NK-92 treated with Interleukin-12 subunit alpha and Interleukin-12 subunit beta, amount 100 ng/mL, for 24 hours (cell line): ENCODE measurements at places on chromosomes 3 and 15.

DNA sequence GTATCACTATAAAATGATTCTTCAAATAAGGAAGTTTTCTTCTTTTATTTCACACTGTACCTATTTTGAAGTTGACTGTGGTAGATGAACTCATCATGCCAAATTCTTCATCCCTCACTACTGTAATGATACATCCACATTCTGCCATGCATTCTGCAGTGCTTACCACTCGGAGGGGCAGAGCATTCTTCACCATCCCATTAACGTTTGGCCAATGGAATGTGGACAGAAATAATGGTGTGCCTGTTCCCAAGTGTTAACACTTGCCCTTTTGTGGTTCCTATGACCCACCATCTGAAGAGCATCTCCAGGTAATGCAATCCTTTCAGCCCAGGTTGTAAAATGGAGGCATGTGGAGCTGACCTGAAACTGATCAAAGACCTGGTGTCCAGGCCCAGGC is 18.6 kb downstream of the GOLIM4 start:
- no peak for DNase-seq

DNA sequence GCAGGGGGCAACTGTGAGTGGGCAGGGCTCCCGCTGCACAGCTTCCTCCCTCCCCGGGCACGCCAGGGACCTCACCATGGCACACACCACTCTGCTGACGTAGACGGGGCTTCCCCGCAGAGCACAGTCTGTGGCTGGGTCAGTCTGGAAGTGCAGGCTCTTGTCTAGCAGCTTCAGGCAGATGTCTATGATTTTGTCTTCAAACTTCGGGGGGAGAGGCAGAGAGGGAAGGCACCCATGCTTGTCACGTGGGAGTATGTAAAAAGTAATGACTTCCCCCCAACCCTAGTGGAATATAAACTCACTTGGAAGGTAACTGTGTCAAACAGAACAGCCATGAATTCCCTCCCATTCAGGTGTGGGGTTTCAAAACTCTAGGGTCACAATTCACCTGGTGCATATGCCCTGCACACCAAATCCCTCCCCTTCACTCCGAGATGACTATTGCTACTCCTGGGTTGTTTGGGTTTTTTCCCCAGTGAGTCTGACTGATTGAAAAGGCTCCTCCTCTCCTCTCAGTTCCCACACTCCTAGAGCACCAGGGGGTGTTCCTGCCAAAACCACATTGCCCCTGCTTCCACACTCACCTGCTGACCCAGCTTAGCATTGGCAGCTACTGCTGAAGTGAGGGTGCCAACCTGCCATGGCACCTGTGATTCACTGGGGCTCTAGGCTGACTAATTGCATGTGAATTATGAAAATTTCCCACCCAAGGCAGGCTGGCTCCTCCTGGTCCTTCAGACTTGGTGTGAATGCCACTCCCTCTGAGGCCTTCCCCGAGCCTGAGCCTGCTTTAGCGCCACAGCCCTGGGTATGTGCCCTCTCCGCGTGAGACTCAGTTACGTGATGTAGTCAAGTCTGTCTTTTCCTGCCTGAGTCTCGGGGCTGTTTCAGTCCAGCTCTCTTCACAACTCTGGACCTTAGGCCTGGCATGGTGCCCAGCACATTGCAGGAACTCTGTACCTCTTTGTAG is 13.0 kb downstream of the TGM5 start:
- DNase-seq, result no peak

DNA sequence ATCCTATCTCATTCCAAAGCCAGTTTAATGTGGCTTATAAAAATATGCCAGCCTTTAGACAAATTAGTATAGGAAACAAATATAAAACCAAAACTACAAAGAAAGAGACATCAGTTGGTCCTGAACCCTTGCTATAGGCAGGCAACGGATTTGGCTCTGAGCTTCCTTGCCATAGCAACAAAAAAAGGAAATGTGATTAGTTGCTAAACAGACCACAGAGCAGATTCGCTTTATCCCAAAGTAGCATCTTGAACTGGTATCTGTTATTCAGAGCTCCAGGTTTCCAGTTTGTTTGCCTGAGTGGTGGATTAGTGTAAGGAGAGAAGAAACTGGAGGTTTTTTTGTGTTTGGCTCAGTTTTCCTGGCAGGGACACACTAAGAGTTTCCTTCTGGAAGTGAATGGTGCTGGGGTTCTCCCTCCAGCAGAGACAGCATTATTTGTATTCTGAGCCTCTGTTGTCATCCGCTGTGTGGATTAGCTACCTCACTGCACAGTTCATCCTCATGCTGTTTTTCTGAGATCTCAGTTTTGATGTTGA is 44.1 kb downstream of the CHST2 start:
- no peak for DNase-seq

GRCh38 chr3:17742102-17742879 is at the start of gene TBC1D5:
Gene TBC1D5 (minus strand): TSS chr3:17742631. CDS start chr3:17508570, 234,061 bp downstream.
- DNase-seq, result peak; percentile 90

DNA sequence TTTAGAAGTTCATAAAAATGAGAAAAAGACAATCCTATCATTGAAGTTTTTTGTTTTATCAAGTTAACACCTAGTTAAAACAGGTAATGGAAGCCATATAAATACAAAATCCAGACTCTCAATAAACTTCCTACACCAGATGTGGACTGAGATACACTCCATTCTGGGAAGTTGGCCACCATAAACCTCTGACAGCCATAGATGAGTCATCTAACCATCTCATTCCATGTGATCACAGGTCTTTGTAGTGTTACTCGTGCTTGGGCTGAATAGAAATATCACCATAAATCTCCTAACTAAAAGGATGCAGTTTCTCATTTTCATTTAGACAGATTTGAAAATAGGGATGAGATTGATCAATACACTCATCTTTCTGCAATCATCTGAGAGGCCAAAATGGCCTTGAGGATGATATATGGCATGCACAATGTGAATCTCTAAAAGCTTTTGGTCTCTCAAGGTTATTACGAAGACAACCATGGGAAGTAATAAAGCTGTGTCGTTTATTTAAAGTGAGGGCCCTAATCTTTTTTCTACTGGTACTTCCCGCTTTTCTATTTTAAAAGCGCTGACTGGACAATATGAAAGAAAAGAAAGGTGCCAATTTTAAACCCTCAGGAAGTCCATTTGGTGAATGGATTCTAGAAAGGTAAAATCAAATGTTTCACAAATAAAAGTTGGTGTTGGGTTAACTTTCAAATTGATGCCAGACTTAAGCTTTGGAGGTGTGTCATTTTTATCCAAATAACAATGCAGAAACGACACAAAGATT is 155.5 kb downstream of the POLR2M start:
- DNase-seq, result no peak

DNA sequence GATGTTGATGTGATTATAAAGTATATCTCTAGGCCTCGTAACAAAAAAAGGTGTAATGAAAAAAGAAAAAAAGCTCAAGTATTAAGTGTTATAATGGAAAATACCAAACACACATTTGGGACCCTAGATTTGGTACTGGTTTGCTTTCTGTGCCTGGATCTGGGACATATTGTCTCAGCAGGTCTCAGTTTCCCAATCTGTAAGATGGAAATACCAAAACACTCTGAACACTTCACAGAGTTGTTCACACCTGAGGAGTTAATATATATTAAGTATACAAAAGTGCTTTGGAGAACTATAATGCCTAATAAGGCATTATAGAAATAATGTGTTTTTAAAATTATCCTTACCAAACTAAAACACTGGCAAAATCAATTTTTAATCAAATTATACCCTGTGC is 60.0 kb downstream of the CLASP2 start:
- no peak for DNase-seq
